ENCODE measurements at places on chromosomes 5 and 9. TPM values are rescaled to one million over a fixed set of nuclear protein-coding genes. Genes with fewer than 3 reads are reported as not detected.
A peak's percentile ranks its signal among the peaks of the same experiment; 100 is the strongest.

GRCh38 chr5:154044099-154044498, 5.3 kb downstream of the MFAP3 start:
- no peak for DNase-seq

- no peak for DNase-seq
Observed at GRCh38 chr5:10885026-10885425, 124.0 kb upstream of the DAP start.

WDR31 gene
- total RNA-seq = 13.0 TPM

DNA sequence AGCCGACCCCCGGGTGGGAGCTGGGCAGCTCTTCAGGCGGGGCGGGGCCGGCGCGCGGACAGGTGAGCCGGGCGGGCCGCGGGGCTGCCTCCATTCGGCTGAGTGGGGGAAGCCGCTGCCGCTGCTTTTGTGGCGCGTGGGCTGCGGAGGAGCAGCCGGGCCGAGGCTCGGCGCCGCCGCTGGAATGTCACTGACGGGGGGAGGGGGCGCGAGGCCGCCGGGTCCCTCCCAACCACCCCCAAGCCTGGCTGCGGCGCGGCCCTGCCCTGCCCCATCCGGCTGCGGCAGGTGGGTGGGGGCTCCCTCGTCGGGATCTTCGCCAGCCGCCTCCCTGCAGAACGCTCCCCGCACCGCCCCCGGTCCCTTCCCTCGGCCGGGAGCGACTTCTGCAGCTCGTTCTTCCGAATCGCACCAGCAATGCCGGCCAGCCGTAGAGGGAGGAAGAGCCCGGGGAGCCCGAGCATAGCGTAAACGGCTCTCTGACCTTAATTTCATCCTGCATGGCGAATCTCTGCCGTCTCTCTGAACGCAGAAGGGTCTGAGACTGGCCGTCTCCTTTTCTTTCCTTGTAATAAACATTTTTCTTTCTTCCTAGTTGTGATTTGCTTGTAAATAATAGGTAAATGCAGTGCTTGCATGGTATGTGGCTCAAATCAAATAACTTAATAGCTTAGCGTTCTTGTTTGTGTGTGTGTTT, 505 bp downstream of the SPTAN1 start:
- peak; percentile 82 for DNase-seq

DNA sequence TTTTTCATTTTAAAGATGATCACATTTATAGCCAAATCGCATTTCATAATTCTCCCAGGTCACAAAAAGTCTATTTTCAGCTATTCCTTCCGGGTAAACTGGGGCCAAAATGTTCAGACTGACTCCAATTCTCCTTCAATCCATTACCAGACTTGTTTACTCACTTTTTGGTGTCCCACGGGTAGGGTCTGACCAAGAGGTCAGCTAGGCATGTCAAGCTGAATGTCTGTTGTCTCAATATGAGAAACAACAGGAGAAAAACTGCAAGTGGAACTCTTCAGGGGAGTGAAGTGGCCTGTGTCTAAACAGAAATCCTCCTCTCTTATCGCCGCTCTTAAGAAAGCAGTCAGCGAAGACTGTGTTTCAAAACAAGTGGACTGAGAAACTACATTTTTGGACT, 171.3 kb downstream of the APBA1 start:
- no peak for DNase-seq

DNA sequence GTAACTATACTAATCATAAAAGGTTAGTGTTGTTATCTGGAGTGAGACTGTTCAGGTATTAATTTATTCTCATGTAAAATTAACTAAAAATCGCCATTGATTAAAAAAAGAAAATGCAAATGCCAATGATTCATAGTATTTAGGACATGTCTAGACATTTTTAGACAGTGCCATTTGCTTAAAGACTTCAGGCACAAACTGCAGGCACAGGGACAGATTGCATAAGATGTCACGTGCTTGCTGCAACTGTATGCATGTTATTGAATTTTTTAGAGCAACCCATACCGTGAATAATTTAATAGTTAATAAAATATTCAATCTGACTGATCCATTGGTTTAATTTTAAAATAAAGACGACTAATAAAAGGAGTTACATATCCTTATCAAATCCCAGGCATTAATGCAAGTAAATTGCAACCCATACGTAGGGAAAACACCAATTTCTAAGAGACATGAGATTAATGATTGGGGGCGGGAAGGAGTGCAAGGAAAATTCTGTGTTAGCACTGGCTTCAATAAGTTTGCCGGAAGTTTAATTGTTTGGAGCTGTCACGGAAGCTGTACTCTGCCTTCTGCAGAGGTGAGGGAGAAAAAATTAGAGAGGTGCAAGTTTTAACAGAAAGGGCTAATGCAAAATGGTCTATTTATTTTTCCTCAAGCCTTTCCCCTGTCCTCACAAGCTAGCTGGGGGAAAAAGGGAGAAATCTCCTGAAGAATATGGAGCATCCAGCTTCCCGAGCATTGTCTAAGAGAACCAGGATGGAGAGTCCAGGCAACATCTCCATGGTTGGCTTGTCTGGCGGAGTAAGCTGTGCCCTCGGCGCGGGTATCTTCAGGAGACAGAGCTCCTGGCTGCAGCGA, 2.9 kb downstream of the EDIL3 start:
- DNase-seq = no peak

DNA sequence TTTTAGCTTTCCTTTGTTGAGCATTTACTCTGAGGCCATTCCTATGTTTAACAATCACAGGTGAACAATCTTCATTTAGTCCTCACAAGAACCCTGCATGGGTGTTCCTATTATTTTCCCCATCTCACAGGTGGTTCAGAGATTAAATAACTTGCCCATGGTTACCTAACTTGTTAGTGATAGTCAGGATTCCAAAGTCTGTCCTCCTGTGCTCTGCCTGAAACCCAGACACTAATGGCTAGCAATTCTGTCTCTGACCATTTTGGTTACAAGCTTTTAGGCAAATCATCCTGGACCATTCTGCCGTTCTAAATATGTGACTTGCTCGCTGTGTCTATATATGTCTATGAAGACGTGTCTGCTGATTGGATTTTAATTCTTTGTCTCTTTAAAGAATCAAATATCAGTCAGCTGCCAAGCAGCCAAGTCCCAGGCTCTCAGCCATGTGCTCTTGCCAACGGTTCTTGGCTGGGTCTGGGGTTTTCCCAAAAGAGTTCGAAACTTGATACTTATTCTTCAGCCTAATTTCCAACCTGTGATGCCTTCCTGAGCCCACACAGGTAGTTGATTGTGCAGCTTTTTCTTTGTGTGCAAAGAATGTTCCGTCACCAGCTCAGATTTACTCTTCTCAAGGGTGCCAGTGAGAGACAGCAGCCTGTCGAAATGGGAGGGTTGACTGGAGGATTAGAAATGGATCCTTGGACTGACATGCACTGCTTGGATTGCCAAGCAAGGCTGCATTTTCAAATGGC, 121.7 kb downstream of the NREP start:
- no peak for DNase-seq

DNA sequence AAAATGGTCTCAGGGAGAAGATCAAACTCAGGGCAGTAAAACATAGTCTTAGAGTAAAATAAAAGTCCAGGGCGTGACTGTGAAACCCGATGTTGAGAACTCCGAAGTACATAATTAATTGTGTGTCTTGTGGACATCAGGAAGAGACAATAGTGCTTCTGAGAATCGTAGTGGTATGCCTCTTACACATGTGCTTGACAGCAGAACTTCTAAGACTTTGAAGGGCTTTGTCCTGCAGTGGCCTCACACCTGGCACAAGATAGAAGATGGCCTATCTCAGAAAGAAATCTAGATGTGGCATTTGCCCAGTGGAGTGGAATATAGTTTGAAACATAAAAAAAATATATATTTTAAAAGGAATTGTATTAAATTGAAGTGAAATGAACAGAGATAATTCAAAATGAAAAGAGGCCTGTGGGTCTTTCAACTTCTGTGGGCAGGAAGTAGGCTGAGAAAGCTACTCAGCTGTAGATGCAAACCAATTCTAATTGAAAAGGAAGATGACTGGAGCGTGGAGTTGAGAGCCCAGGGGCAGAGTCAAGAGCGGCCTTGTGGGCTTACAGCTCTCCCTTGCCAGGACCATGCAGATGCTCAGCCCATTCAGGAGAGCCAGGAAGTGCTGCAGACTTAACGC, 468.4 kb downstream of the KDM4C start:
- DNase-seq = no peak

DNA sequence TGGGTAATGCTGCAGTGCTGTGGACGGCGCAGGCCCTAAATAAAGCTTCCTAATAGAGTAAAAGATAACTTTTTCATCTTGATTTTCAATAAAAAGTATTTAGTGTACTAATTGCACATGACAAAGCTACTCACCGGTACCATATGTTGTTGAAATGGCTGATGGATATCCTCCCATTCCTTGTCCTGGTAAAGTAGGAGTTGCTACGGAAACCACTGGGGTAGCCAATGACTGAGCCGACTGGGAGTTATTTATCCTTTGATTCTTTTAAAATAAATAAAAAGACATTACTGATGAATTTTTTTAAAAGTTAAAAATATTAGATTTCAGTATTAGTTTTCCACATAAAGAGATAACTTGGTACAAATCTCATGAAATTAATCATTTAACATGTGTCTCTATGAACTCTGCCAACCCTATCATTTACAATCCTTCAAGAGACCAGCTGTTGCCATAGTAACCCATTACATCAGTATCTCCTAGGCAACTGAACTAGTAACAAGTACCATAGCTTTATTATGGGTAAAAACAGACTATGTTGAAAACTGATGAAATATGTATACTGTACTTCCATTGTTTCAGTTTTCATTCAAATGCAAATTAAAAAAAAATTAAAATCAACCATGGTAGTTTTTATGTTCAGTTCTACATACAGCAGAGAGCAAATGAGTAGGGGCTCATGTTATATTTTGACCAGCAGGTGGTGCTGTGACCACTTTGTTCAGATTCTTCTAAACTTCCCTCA, 153.7 kb downstream of the MEF2C start:
- no peak for DNase-seq

GRCh38 chr5:106601620-106602019, 1069.1 kb downstream of the EFNA5 start:
- DNase-seq = no peak

DNA sequence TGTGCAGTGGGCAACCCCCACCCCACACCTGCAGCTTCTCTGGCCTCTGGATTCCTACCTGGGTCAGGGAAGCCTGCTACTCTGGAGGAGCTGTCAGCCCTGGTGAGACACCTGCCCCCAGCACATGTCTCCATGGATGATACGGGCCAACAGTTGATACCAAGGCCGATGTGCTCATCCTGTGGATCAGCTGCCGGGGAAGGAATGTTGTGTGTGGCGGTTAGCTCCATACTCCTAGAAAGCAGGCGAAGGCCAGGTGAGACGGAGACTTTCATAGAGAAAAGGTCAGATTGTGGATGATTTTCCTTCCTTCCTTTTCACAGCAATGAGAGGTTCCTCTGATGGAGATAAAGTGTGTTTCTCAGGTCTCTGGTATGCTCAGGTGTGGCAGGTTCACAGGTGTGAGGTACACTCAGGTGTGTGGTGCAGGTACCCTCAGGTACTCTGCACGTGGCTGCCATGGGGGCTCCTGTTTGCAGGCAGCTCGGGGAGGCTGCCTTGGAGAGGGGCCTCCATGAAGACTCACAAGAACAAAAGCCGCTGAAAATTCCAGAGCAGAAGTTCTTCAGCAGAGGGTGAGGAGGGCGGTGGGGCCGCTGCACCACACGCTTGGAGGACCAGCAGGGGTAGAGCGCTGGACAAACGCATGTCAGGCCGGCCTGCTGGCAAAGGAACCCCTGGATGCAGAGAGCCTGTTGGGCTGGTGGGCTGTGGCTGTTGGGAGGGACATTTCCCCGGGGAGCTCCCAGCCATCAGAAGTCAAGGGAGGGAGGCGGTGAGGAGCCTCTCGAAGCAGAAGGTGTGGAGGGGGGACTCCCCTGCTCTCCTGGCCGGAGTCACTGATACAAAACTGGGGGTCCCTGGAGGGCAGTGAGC, 5.1 kb upstream of the AHRR start:
- DNase-seq = no peak

CCDC180 gene
- total RNA-seq = 1.7 TPM

DNA sequence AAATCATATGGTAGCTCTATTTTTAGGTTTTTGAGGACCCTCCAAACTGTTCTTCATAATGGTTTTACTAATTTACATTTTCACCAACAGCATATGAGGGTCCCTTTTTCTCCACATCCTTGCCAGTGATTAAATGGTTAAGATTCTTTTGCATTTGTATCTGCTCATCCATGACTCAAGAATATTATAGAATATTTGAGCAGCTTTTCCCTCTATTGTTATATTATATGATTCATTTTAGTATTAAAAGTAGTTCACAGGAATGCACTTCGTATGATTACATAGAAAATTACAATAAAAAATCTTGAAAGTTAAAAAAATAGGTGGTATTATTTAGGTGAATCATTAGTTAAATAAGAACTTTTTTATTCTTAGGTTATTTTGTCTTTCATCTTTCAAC, 140.7 kb downstream of the WDR70 start:
- DNase-seq = no peak

Data from Right ventricle myocardium inferior (tissue), 1 donor.